ENCODE measurements at places on chromosomes 5 and 9.

GRCh38 chr9:95644377-95644776 is 127.6 kb upstream of the PTCH1 start:
- no peak for DNase-seq

- peak; percentile 85 for DNase-seq
Measured at GRCh38 chr5:94240993-94241651, 377.3 kb downstream of the KIAA0825 start.

DNA sequence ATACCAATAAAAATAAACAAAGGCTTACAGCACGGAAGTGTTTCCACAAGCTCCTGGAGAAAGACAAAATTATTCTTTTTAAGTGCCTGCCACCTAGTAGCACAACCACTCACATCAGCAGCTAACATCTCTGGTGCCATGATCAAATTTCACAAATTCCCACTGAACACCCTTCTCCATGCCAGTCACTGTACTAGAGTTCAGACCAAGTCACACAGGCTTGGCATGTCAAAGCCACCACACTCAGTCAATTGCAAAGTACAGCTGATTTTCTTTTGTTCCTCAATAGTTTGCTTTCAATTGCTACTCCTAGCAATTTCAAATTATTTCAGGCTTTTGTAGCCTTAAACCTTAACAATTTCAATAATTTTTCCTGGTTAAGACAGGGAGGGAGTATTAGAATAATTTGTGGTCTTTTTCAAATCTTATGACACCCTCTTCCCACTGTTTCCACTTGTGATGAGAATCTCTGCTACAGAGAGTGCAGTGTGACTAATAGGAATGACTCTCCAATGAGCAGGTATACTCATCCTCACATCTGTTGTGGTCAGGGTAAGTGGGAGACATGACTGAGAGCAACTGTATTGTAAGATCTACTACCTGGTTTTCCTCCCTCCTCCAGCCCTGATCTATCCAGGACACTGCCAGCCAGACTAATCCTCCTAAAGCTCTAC is 46.2 kb downstream of the RNF145 start:
- no peak for DNase-seq

DNA sequence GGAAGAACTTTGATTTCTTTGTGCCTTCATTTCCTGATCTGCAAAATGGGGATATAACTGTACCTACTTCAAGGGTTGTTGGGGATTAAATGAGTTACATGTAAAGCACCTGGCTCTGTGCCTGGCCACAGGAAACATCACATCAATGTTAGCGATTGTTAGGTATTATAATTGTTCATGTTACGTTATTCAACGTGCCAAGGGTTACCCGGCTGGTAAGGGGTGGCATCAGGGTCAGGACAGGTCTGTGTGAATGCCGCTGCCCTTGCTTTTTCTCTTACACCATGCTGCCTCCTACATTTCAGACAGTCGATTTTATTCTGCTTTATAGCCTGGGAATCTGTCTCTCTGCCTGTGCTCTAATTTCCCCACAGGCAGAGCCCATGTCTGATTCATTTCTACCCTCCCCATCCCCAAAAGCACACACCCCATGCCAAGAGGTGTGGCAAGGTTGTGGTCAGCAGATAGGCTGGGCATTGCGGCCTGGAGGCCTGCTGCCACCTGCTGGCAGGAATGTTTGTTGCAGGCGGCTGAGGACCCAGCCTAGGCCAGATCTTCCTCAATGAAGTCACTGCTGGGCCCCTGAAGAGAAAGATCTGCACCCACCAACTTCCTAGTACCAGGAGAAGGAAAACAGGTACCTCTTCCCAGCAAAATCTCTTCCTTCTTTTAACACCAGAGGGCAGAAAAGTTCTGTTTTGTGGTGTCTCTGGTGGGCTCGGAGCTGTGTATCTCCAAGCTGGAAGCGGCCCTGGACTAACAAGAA is 5.3 kb downstream of the ANKS6 start:
- peak; percentile 79 for DNase-seq

DNA sequence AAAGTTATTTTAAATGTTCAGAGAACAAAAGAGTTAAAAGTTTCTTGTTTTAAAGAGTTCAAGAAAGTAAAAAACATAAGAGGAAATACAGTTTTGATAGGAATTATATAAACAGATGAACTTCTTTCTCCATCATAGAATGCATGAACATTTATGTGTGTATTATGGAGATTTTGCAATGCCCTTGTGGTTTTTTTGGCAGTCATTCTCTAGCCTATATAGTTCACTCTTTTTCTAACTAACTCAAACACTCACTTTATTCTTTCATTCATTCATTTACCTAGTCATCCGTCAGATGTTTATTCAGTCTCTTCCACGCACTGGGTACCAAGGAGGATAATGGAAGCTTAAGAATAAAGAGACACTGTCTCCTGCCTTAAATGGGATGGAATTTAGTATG is 195.9 kb upstream of the VLDLR start:
- no peak for DNase-seq

DNA sequence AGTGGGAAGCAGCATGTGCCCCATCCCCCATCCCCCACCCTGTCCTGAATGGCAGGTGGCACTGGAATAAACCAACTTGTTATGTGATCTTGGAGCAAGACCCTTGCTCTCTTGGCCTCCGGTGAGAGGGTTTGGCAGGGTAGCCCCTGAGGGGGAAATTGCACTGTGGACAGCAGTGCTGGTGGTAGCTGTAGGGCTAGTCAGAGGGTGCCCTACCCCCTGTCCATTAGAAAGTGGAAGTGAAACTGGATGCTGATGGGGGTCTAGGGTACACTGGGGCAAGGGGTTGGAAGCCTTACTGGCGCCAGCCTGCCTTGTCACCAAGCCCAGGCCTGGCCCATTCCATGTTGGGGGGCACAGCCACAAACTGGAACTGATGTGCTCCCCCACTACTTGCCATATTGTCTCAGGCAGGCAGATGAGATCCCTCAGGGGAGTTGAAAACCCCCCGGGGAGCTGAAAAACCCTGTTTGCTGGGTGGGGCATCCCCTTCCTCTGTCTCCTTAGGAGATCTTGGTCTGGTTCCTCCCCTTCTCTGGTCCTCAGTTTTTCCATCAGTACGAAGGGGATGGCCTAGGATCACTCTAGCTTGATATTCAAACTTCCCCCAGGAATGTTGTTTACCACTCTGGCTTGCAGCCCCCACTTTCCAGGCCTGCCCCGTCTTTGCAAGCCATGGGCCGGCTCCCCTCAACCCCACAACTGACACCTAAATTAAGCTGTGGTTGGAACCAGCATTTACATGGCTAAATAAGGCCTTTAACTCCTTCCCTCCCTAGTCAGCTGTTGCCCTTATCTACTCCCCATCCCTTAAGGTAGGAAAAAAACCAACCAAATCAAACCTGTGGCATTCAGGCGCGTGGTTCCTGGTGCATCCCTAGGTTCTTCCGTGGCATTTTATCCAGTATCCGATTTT is 14.4 kb upstream of the SYNPO start:
- DNase-seq: no peak
